Retinal pigment epithelial cell (primary cell): ENCODE measurements at places on chromosomes 2 and 18.

DNA sequence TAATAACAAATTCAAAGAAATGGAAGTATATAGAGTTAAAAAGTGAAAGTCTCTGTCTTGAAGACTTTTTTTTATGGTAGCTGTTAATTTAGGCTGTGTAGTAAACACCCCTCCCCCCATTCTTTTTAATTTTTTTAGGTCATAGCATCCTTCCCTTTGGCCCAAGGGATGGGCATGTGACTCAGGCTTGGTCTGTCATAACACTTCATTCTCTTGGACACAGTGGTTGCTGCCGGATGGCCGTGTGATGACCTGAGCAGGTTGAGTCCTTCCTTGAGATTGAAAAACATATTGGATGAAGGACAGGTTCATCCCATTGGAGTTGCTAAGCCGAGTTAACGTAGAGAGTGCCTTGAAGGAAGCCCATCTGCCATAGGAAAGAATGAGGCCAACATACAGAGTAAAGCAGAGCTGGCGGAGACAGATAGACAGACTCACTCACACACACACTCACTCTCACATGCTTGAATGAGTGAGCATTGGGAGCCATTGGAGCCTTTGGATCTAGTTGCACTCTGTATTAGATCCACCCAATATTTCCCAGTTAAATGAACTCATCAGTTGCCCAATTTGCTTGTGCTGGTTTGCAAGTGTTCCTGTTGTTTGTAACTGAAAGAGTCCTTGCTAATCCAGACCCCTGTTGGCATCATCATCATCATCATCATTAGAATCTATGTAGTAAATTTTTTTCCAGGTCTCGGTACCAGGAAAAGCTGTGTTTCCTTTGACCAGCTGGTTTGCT lies 14.7 kb downstream of the NCOA1 start:
- no peak for DNase-seq

DNA sequence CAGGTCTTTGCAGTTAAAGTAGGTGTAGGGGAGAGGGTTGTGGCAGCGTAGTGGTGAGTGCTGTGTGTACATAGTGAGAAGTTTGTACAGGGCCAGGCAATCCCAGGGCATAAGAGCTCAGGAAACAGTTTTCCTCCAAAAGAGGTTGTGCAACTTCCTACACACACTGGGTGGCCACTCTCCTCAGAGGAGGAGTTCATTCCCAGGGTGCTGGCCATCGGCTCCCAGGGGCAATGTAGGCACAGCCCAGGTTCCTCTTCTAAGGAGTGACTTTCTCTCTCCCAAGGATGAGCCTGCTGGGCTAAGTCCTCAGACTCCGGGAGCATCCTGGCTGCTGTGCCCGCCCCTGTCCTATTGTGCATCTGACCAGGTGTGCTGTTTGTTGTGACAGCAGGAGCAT lies 3.0 kb downstream of the ACOXL start:
- no peak for DNase-seq

DNA sequence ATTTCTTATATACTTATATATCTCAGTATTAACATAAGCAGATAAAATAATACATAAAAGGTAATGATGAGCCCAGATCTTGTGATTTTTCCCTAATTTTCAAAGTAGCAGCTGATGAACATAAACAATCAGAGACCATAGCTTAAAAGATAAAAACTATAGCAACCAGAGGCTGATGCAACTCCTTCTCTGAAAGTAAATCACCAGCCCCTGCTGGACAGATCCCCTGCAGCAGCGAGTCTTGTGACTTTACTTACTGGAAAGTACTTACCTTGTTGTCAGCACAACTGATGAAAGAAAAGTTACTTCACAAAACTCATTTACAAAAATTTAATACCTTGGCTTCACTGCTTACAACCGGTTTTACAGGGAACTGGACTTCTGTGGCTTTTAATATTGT lies 67.3 kb downstream of the GORASP2 start:
- no peak for DNase-seq

GRCh38 chr18:75478996-75479880 lies 51.7 kb upstream of the SMIM21 start:
- no peak for DNase-seq

DNA sequence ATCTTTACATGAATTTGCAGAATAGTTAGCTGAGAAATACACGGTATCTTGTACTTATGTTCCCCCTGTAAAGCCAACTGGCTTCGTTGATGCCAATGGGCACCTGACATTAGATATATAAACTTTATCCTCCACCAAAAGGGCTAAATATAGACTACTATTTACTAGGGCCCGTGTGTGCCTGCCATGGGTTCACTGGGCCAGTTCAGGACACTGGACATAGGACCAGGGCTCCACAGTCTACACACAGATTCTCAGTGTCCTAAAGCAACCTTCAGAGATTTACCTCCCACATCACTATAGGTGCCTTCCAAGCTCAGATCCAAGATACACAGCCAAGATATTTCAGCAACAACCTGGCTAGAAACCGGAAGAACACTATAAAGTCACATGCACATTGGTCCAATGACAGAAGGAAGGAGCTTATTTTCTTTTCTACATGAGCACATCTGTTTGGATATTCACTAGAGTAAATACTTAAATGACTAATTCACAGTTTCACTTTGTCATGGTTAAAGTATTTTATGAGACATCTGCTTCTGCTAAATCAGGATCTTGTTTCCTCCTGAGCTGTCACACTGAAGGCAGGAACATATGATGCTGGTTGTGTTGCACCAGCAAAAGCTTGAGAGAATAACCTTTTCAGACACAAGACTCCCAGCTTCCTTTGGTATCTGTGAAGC lies 95.1 kb downstream of the MYO5B start:
- no peak for DNase-seq

DNA sequence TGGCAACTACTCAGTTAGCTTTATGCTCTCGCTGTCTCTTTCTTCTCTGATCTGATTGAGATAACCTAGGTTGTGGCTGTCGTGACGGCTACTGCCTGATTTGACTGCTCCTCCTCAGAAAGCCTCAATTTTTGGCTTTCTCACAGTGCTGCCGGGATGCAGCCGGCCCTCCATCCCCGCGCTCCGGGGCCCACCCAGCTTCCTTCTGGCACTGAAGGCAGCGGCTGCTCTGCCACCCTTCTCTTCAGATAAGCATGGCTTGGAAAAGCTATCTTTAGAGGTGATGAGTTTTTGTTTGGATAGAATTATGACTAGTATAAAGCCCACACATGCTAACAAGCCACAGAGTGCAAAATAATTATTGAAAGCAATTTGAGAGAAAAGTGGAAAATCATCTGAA lies 102.5 kb downstream of the DPP4 start:
- no peak for DNase-seq

DNA sequence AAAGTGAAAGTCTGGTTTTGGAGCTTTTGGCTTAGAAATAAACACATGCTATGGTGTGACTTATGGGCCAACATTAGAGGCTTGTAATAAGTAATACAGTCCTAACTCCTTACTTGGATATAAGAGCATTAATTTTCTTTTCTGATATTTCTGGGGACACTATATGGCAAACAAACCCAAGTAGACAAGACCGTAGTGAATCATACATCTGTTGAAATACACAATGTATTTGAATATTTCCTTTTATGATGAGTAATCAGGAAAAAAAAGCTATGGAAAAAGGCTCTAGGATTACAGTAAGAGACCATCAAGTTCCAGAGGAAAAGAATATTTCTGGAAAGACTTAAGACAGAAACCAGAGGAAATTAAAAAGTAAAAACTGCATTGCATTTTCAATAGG lies 146.0 kb upstream of the CYP26B1 start:
- DNase-seq = no peak

DNA sequence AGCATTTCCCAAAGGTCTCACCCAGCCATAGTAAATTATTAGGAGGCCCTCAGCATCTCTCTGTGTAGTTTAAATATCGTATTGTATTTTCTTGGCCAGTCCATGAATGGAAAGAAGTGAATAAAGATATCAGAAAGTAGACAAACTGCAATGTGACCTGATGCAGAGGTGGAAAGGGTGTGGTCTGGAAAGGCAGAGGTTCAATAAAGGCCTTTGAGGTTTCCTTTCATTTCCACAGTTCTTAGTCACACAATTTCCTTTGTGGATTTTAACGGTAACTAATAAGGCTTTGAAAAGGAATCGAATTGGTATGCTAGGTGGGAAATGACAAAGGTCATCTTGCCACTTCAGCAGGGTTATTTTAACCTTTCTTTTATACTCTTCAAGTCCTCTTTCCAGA lies 20.1 kb upstream of the WIPF1 start:
- DNase-seq = no peak

GRCh38 chr2:193357508-193357907 lies 1162.8 kb upstream of the TMEFF2 start:
- DNase-seq = no peak

GRCh38 chr2:53536583-53537361 lies 230.8 kb upstream of the CHAC2 start:
- no peak for DNase-seq

DNA sequence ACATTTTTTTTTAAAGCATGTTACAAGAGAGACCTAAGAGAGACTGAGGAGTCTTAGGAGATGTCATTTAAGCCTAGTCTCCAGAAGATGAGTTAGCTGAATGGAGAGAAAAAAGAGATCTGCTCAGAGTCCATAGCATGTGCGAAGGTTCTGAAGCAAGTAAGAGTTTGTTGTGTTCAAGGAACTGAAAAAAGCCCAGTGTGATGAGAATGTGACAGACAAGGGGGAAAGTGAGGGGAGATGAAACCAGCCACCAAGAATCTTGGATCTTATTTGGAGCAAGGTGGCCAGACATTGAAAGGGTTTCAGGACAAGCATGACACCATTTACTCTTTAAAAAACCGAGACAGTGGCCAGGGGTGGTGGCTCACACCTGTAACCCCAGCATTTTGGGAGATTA lies 5.2 kb upstream of the MOB1A start:
- DNase-seq = no peak

GRCh38 chr2:192899466-192899865 lies 704.7 kb upstream of the TMEFF2 start:
- DNase-seq = peak; percentile 15

GRCh38 chr18:9101730-9102507 lies 580 bp upstream of the NDUFV2 start:
- no peak for DNase-seq

- DNase-seq = no peak
These were observed 69.0 kb downstream of the BABAM2 start for GRCh38 chr2:27959496-27959895.

- no peak for DNase-seq
These were observed 628 bp downstream of the CREG2 start for GRCh38 chr2:101386599-101387150.

GRCh38 chr2:233210843-233211547 lies 40.5 kb upstream of the ATG16L1 start:
- peak; percentile 65 for DNase-seq

- no peak for DNase-seq
These were observed 213.3 kb downstream of the SETBP1 start for GRCh38 chr18:44893966-44894365.

GRCh38 chr2:18345848-18346247 lies 214.6 kb downstream of the RDH14 start:
- DNase-seq = no peak

DNA sequence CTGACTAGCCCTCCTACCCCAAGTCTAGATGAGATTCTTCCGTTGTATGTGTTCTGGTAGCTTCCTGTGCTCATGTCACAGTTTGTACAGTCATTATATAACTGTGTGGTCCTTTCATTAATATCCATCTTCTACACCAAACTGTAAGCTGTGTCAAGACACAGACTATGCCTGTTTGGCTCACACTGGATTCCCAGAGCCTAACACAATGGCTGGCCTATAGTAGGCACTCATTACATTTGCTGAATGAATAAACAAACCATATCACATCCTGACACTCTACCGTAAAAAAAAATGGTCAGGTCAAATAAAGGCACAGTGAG lies 72.6 kb downstream of the ANKRD44 start:
- DNase-seq = no peak

- no peak for DNase-seq
These were observed 552.5 kb downstream of the DSC3 start for GRCh38 chr18:30489890-30490643.

GRCh38 chr2:75142081-75142480 lies 57.2 kb downstream of the TACR1 start:
- DNase-seq = peak; percentile 20

- DNase-seq = no peak
These were observed 38.4 kb downstream of the METAP1D start for GRCh38 chr2:172038121-172038520.

GRCh38 chr2:13413989-13414388 lies 697.3 kb downstream of the TRIB2 start:
- DNase-seq = no peak

DNA sequence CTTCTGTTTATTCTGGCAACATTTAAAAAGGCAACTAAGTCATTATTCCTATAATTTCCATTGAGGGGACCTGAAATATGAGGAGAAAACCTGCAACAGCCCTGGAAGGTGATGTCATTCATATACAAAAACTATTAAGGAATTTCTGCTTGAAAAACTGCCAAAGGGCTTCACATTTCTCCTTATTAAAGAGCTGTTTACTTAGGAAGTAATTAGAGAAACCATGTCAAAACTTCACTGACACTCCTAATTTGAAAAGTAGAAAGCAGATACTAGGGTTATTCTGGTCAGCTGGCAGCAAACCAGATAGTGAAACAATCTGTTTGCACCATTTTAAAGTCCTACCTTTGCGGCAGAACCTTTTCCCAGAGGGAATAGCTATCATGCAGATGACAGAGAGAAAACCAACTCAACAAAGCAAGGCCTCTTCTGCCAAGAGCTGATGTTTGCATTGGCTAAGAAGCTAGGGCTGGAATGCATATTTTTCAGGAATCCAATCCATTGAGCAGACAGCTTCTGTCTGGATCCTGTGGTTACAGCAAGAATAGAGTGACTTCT lies 592.2 kb upstream of the SYT4 start:
- peak; percentile 40 for DNase-seq

DNA sequence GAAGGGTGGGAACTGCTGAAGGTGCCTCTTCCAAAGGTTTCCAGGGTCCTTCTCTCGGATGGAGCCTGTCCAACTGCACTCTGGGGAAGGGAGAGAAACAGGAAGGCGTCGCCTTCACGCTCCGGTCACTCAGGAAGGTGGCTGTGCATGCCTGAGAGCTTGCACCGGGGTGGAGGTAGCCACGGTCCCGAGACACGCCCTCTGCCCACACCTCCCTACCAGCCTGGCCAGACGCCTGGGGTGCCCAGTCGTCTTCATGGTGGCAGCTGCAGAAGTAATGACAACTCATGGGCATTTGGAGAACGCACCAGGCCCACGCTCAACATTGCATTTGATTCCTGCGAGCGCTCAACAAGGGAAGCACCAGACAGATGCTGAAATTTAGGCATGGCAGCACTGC lies 59.9 kb downstream of the ADNP2 start:
- no peak for DNase-seq

DNA sequence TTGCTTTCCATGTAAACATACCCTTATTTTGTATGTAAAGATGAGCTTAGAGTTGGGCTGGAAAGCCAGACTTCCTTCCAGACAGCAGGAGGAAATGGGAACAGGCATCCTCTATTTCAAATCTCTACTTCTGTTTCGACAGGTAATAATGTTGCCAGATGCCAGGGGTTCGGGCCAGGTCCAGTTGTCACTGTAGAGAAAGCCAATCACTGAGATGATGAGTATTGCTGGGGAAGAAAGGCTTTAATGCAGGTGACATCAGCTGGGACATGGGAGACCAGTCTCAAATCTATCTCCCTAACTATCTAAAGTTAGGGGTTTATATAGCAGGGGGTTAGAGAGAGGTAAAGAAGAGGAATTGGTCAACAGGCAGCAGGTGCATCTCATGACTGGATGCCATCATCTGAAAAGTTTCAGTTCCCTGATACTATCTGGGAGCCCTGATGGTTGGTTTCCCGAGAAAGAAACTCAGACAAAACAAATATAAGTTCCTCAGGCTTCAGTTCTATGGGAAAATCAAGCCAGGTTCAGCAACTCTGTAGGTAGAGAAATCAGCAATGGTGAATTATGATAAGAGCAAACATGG lies 9.3 kb upstream of the MTCL1 start:
- no peak for DNase-seq

GRCh38 chr2:189409647-189410046 lies 31.6 kb upstream of the WDR75 start:
- DNase-seq = peak; percentile 41
